Hematopoietic multipotent progenitor cell treated with erythropoietin and hydrocortisone succinate and interleukin-3 and kit ligand, for 8 days (in vitro differentiated cells): ENCODE measurements at places on chromosomes 4 and X.

DNA sequence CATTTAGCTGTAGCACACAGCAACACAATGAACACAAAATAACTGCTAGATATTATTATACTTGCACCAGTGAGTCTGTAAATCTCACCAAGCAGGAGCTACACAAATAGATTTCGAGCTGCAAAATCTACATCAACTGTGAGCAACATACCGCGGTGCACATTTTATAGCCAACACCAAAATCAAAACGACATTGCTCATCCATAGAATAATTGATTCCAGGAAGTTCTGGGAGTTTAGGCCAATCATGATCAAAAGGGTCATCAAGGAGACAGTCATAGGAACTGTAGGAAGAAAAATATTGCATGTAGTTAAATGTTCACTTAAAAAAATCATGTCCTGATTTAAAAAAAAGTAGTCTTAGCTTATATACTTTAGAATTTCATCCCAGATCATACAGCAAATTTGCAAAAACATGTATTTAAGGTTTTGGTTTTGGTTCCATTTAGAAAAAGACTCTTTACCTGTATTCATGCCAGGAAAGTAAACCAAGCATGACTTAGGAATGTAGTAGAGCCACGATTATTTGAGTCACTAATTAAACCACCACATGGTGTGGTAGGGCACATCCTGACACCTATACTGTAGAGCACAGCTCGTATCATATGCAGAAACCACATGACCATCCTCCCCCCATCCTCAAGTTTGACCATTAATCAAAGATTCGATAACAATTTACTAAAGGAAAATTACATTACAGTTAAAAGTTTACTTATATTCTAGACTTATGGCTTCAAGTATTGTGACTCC, 250.4 kb downstream of the ADAMTS3 start:
- DNase-seq = no peak

GRCh38 chr4:124173912-124174311, 538.6 kb downstream of the ANKRD50 start:
- no peak for DNase-seq

DNA sequence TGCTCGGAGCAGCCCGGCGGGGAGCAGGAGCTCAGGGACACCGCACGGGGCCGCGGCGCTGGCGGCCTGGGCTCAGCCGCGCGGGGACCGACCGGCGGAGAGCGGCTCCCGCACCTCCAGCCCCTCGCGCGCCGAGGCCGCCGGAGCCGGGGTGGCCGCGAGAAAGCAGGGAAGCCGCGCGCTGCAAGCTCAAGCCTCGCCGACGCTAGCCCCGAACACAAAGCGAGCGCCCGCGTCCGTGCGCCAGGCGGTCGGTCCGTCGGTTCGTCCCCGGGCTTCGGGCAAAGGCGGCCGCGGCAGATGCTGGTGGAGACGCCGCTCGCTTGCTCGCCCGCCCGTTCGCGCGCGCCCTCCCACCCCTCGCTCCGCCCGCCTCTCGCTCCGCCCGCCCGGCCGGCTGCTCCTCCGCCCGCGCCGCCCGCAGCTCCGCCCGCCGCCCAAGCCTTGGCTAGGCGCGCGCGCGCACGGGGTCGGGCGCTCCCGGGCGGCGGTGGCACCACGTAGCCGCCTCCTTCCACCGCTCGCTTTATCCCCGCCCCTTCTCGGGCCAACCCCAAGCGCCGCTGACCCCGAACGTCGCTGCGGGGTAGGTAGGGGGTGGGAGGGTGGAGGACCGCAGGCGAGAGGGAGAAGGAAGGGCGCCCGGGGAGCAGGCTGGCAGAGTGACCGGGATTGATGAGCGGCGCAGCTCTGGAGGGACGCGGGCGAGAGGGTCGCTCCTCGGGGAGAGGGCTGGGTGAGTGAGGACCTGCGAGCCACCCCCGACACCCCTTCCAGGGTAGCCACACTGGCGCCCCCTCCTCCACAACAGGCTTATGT, at the start of gene TSPAN5:
Gene TSPAN5, minus strand, starts transcription at position 325 of the 819 bp plus-strand sequence.
- peak; percentile 84 for DNase-seq

GRCh38 chrX:155001873-155002272, 20.6 kb downstream of the F8 start:
- no peak for DNase-seq

DNA sequence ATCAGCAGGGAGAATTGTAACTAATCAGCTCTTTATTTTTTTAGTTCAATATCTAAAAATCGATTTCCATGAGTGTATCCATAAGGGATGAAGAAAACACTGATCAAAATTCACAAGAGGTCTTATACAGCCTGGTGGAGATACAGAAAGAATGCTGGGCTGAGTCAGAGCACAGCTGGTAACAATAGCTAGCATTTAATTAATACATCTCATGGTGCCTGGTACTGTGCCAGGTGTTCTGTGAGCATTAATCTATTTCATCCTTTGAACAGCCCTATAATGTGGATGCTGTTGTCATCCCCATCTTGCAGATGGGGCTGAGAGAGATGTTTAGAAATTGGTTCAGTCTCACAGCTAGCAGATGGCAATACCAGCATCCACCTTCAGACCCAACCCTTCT, 250.9 kb upstream of the RPS6KA3 start:
- DNase-seq = no peak

DNA sequence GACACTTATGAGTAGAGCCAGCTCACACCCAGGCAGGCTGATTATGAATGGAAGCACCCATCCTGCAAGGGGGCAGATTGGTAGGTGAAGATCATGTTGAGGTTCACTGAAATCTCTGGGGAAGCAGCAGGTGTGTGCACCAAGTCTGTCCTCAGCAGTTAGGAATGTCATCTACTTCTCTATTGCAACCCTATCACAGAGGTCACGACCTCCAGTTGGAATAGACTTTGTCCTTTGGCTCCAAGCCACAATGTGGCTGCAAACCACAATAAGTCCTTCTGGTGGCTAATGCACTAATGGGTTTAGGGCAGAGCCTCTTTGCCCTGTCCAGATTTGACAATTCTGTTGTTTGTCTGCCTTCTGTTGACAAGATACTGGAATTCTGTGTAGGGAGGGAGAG, 1056.7 kb downstream of the PCDH19 start:
- DNase-seq = no peak

GRCh38 chr4:122827879-122828601, 1.4 kb downstream of the FGF2 start:
- DNase-seq = peak; percentile 38

- peak; percentile 94 for DNase-seq
Observed at GRCh38 chrX:9515973-9516538, 51.2 kb downstream of the TBL1X start.

- DNase-seq = no peak
Observed at GRCh38 chr4:156188596-156188995, 234.9 kb upstream of the CTSO start.

DNA sequence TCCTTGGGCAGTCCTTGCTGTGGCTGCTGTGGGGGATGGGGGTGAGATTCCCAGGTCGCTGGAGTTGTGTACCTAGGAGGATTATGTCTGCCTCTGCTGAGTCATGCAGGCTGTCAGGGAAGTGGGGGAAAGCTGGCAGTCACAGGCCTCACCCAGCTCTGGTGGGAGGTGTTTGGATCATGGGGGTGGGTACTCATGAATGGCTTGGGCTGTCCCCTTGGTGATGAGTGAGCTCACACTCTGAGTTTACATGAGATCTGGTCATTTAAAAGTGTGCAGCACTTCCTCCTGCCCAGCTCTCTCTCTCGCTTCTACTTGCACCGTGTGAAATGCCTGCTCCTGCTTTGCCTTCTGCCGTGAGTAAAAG, 24.6 kb upstream of the PDLIM3 start:
- DNase-seq = no peak

DNA sequence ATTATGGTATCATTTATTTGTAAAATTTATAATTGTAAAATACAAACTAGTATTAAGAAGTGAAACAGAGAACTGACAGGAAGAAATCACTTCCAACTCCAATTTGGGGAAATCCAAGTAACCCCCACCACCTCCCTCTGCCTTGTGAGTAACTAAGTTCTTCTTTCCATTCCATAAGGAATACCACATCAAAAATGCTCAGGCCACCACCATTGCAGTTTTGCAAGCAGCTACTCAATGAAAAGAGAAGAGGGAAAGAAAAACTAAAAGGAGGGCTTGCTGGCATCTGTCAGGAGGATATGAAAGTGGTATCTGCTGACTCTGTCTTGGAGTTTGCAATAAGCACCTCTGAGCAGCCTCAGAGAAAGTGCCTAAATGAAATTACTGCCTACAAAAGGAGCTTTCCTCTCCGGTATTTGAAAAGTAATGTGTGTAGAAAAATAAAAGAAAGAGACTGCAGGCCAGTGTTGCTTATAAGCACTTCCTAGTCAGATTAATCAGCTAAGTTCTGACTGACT, 228.7 kb downstream of the OPHN1 start:
- DNase-seq = no peak

GRCh38 chr4:31807036-31807435, 1086.9 kb downstream of the PCDH7 start:
- DNase-seq = no peak

DNA sequence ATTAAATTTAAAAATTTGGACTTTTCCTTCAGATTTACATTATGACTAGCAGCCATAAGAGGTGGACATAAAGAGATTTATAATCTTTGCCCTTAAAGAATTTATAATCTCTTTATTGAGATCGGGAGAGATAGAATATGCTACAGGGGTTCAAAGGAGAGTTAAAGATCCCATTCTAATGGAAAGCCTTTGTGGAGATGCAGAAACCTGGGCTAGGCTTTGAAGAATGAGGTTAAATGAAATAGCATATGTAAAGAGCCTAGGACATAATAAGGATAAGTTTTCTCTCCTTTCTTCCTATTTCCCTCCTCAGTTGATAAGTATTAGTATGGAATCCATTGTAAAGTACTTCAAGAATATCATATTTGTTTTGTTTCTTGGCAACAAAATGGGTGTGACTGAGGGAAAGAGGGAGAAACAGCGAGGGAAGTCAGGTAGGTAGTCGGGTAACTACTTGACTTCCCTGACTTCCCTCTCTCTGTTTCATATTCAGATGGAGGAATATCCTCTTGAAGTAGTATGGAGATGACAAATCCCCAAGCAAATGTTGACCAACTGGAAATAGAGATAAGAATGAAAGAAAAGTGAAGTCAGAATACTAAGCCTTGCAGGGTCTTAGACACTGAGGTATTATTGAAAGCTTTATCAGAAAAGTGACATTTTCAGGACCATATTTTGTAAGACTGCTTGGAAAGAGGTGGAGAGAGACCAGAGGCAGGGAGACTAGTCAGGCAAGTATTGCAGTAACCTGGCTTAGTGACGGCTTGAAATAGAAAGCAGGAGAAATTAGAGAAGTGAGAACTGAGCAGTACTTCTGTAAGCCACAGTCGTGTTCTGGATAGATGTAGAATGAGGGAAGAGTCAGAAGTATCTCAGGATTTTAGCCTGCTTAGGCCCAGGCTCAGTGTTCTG, 82.9 kb downstream of the PDLIM5 start:
- peak; percentile 34 for DNase-seq

GRCh38 chr4:73450398-73451004, 14.5 kb downstream of the AFP start:
- DNase-seq = no peak

- DNase-seq = peak; percentile 25
Observed at GRCh38 chrX:19382555-19383145, 38.9 kb downstream of the PDHA1 start.

DNA sequence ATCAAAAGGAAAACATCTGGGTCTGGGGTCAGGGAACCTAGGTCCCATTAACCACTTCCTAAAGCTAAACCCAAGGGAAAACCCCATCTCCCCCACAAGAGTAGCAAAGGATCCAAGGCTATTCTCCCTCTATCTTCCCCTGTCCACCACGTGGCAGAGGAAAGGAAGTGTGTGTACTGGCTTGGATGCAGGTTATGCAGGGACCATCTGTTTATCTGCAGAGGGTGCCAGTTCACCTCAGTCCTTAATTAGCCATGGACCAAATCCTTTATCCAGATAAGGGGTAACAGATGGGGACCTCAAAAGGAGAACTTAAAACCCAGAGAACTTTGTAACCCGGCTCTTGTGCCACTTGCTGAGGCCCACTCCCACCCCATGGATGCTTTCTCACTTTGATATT, 135.3 kb downstream of the ZNF518B start:
- DNase-seq = peak; percentile 28

DNA sequence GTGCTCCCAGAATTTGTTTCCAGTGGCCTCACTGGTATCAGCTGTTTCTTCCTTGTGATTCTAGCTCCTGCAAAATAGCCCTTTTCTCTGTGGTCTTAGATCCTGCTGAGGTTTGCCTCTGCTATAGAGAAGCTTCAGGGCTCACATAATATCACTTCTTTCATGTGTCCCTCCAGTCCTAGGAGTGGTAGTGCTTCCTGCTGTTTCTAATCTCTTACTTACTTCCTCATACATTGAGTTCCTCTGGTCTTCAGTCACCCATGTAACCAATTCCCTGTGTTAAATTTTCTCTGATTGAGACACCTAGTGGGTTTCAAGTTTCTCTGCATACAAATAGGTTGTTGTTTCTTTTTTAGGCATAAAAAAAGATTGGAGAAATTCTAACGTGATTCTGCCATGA, 1567.9 kb downstream of the ARAP2 start:
- no peak for DNase-seq

DNA sequence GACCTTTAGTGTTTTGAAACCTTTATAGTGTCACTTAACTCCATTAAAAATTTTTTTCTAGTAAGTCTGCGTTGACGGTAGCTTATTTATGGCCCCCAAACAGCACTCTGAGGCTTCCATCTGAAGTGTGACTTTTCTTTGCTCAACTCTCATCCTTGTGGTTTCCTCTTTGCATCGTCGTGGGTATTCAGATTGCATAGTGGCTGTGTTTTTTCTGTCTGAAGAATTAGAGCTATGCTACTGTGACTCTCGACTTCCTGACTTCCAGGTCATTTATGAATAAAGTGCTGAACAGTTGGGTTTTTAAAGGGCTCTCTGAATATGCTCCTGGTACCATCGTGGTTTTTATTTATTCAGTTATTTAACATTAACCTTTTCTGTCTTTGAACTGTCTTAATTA, 44.9 kb downstream of the JADE1 start:
- no peak for DNase-seq

- peak; percentile 29 for DNase-seq
Observed at GRCh38 chr4:141153751-141154510, 20.7 kb upstream of the RNF150 start.

GRCh38 chr4:181685461-181685860, 557.7 kb upstream of the TENM3 start:
- DNase-seq = no peak

- no peak for DNase-seq
Observed at GRCh38 chr4:8748236-8748575, 123.4 kb downstream of the HMX1 start.

DNA sequence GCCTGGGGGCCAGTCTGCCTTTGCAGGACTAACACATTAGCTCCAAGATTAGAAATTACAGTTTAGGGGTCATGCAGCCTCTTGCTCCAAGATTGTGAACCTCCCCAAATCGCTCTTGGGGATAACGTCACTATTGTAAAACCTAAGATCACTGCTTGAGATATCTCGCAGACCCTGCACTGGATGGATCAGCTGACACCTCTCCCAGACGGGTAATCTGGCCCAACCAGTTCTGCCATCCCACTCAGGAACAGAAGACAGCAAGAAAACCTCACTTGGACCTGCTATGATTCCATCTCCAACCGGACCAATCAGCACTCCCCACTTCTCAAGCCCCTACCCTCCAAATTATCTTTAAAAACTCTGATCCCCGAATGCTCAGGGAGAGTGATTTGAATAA, 431.2 kb downstream of the GPM6A start:
- no peak for DNase-seq

GRCh38 chrX:49673394-49673793, 22.4 kb downstream of the PAGE1 start:
- DNase-seq = peak; percentile 49

- no peak for DNase-seq
Observed at GRCh38 chr4:184958923-184959210, 59.4 kb upstream of the HELT start.
